Muscle of arm (tissue), 14 donors: ENCODE measurements at places on chromosomes 5 and 9. TPM values are rescaled to one million over a fixed set of nuclear protein-coding genes. Genes with fewer than 3 reads are reported as not detected.

DNA sequence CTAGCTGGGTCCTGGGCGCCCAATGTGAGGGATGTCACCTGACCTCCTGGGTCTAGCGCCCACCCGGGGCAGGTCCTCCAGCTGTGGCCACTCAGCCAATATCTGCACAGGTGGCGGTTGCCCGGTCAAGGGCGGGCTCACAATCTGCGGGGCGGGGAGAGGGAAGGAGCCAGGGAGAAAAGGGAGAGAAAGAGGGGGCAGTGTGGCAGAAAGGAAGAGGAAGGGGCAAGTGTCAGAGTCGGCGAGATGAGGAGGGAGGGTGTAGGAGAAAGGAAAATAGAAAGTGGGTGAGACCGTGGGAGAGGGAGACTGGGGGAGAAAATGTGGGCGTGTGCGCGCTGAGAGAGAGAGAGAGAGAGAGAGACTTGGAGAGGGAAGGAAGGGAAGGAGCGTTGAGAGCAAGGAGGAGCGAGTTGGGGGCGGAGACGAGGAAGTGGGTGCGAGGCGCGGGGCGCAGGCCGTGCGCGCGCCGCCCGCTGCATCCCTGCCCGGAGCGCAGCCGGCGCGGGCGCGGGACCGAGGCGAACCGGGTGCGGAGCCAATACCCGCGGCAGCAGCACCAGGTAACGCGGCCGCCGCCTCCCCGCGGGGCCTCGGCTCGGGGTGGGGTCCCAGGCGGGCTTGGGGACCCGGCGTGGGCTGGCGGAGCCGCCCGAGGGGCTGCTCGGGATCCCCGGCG lies at the start of gene HRH2:
HRH2 (plus strand) TSS at position 479 of the 679 bp plus-strand sequence. CDS start 25,163 bp downstream, outside the sequence.
- peak; percentile 27 for DNase-seq

DNA sequence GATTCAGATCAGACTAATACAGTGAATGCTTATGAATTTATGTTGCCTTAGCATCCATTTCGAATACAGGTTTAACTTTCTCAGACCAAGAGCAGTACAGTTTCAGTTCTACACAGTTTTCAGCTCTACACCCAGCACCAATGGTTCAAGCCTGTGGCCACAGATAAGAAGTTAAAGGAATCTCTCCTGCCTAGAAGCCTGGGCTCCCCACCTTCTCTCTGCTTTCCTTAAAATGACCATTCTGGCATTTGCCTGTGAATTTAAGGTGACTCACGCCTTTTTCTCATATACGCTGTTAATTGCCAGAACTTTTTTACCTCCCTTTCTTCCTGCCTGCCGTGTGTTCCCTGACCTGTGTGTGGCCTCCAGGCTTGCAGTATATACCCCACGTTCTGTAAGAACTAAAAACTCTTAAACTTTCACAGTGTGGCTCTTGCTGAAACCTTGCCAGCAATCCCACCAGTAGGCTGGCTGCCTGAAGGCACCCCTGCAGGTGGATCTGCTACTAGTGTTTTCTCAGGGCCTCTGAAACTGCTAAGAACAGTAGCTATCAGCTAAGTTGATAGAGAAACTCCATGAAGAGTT lies 692.8 kb upstream of the CDH18 start:
- DNase-seq = no peak

DNA sequence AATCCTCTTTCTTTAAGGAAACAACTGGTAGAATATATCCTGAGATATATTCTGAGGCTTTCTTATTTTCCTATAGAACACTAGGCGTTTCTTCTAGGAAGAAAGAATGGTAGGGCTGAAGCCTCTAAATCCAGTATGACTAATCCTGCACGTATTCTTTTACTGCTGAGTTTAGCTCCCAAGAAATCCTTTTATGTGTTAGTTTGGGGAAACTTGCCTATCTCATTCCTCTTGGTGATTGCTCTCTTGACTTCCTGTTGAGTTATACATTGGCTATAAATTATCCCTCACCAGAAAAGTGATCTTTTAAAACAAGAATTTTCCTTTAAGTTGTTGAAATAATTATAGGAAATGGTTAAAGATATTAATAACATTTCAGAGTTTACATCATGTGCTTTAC lies 422.9 kb downstream of the TMEM161B start:
- no peak for DNase-seq

- no peak for DNase-seq
Observed at GRCh38 chr5:150647275-150648251, 7.1 kb downstream of the SYNPO start.

DNA sequence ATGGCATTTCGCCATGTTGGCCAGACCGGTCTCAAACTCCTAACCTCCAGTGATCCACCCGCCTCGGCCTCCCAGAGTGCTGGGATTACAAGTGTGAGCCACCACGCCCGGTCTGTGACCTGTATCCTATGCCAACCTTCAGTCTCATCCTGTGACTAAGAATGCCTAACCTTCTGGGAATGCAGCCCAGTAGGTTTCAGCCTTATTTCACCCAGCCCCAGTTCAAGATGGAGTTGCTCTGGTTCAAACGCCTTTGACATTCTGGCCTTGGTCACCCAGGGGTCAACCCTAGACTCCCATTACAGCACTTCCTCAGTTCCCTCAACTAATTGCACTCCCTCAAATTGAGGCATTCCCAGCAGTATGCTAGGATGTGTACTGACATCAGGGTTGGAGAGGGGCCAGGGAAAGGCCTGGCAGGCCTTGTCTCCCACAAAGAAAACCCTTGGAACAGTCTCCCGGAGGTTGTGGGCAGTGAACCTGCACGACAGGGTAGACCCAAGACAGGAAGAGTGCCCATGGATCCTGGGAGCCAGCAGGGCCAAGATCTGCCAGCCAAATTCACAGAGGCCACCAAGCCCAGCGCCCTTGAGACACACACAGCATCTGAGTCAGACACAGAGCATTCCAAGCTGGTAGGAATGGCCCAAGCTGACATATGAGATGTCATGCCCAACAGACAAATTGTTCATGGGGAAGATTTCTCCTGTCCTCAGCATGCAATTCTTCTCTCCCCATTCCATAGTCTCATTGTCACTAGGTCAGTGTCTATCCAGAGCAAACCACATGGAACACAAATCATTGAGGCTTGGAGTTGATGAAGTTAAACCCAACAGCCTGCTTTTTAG lies 24.9 kb upstream of the SMU1 start:
- no peak for DNase-seq

GRCh38 chr5:2006193-2006970 lies 123.7 kb upstream of the IRX4 start:
- DNase-seq = no peak

DNA sequence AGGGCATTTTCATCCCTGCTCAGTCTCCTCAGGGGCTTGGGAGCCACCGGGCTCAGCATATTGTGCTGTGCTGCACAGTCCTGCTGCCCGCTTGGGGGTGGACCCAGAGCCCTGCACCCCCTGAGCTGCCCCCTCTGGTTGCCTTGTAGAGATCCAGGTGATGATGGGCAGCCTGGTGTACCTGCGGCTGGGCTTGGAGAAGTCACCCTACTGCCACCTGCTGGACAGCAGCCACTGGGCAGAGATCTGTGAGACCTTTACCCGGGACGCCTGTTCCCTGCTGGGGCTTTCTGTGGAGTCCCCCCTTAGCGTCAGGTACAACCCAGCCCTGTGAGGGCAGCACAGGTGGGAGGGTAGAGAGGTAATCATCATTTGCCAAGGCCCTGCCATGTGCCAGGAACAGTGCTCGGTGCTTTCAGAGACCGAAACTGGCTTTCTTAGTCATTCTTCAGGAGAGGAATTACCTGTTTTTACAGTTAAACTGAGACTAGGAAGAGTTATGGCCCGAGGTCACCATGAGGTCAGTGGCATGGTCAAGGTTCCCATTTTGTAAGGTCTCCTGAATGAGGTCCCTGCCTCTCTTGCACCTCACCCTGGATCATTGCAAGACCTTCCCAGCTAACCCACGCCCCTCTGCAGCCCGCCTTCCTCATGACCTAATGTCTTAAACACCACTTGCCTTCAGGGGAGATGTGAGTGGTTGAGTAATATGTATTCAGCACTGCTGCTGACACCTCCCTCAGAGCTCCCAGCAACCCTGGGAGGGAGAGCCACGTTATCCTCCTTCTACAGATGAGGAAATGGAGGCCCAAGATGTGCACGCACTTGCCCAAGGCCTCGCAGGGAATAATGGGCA lies 7.5 kb downstream of the NHP2 start:
- no peak for DNase-seq

GRCh38 chr5:58248221-58248620 lies 211.7 kb downstream of the PLK2 start:
- no peak for DNase-seq

DNA sequence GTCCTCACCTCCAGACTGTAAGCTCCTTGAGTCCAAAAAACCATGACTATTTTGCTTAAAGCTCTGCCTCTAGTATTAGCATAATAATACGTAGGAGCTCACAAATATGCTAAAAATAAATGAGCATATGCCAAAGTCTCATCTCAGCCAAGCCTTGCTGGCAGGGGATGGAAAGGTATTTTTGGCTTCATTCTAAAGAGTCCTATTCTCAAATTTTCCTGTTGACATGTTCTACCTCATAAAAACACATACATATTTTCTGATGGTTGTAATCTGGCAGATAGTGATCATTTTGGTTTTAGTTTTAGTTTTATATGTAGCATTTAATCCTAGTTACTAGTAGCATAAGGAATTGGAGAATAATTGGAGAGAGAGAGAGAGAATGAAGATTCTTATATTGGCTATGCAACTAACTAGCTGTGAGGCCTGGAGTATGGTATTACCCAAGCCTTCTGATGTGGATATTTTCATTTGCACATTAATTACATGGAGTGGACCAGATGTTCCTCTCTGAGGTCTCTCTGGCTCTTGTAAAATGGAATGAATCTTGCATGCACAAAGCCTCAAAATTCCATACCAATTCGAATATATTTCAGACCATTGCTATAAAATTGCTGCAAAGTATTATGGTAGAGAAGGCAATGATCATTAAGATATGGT lies 55.8 kb downstream of the PIP5K1B start:
- DNase-seq = no peak

GRCh38 chr5:83539463-83539790 lies 67.9 kb downstream of the VCAN start:
- DNase-seq = no peak

GRCh38 chr9:134318481-134318891 lies 7.8 kb upstream of the RXRA start:
- DNase-seq = no peak

GRCh38 chr5:173782671-173783101 lies 105.5 kb upstream of the CPEB4 start:
- DNase-seq = no peak

GRCh38 chr5:164885179-164885578 lies 1379.8 kb downstream of the MAT2B start:
- DNase-seq = no peak

GRCh38 chr5:122972877-122973276 lies 63.6 kb downstream of the PPIC start:
- DNase-seq = no peak

GRCh38 chr9:91884696-91885687 lies 65.0 kb downstream of the ROR2 start:
- no peak for DNase-seq

GRCh38 chr9:93572636-93573515 lies 3.5 kb upstream of the PHF2 start:
- no peak for DNase-seq

DNA sequence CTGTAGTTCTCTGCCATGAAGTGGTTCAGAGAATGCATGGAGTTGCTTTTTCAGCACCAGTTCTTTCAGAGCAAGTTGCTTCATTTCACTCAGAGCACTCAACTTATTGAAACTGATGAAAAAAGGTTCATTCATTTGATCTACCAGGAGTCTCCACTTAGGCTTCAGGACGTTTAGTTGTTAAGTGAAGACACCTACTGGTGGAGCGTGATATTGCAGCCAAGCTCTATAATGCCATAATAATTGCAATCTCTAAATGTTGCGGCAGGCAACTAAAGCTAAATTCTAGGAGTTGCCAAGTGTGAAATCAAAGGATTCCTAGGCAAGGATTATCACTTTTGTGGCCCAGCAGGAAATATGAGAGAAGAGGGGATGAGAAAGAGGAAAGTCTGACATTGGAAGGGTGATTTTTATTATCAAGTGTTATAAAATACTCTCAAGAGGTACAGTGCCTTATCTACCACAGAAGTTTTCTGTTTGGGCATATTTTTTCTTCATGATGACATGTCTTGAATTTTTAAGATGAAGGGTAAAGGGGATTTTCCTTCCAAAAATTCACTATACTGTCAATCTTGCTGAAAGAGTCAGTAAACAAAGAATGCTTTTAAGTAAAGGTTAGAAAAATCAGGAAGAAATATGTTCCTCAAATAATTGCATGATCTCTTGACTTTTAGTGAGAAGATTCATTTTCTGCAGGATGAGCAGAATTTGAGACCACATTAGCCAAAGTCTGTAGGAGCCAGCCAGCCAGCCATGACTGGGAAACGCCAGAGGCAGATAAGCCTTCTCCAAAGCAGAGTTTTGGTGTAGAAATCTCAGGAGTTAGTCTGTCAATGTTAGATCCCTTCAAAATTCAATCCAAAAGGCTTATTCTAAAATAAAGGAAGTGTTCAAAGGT lies 83.4 kb downstream of the SH3PXD2B start:
- no peak for DNase-seq

DNA sequence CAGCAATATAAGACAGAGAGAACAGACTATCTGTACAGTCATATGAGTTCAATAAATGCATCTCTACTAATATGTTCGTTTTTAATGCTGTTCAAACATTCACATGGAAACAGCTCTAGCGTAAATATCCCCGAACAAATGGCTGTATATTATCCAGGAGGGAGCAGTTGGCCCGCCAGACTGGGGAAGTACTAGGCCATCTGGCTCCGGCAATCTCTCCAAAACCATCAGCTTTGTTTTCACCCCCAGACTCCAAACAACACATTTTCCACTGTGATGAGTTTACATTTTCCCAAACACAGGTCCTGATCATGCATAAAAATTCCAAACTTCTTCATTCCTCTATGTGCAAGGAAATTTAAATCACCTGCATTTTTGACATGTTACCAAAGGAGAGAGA lies 8.7 kb downstream of the EBF1 start:
- peak; percentile 85 for DNase-seq

GRCh38 chr9:68973619-68974018 lies 40.3 kb downstream of the PRKACG start:
- no peak for DNase-seq

The SEMA4D gene
- 25.6 TPM for polyA plus RNA-seq

The C5orf46 gene
- not detected for polyA plus RNA-seq

The OR1L6 gene
- polyA plus RNA-seq = not detected

The HBEGF gene
- polyA plus RNA-seq = 21.7 TPM

The CCDC171 gene
- polyA plus RNA-seq = 5.0 TPM
